HL-60 (cell line): ENCODE measurements at places on chromosomes 6 and 20.

DNA sequence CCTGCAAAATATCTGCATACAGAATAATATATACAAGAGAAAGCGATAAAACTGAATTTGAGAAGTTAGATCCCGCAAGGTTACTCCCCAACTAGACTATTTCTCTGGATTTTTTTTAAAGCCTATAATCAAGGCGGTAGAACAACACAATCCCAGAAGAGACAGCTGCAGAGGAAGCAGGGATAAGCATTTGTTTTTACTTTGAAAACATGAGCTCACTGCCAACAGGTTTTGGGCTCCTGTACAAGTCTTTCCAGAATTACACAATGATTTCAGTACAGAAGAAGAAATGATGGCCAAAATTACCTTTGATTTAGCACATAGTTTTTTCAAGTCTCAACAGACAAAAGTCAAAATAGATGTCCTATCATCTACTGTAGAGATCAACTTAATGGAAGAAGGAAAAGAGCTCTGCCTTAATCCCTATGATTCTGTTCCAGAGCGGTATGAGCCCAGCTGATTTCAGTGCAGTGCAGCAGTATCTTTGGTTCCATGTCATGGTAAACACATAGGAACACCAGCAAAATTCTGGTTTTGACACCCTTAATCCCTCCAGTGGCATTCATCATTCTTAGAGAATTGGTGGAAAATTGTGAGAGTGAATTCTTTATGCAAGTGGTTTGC, 304.3 kb downstream of the HDGFL1 start:
- no peak for DNase-seq

DNA sequence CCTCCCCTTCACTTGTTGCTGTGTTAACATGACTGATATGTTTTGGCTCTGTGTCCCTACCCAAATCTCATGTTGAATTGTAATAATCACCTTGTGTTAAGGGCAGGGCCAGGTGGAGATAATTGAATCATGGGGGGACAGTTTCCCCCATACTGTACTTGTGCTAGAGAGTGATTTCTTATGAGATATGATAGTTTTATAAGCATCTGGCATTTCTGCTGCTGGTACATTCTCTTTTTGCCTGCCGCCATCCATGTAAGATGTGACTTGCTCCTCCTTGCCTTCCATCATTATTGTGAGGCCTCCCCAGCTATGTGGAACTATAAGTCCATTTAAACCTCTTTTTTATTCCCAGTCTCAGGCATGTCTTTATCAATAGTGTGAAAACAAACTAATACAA, 185.0 kb downstream of the TBX18 start:
- DNase-seq: no peak

DNA sequence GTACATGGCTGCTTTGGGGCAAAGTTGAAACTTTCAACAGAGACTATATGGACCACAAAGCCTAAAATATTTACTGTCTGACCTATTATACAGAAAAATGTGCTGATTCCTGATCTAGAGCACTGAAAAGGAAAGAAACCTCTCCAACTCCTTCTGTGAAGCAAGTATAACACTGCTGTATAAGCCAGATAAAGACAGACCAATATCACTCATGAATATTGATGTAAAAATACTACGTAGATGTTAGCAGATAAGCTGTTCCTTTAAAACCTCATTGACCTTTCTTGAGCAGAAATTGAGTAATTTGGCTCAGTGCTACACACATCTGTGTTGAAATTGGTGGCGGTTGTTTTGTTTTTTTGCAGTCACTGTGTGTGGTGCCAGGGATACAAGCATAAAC, 69.9 kb upstream of the HDAC2 start:
- DNase-seq: no peak

DNA sequence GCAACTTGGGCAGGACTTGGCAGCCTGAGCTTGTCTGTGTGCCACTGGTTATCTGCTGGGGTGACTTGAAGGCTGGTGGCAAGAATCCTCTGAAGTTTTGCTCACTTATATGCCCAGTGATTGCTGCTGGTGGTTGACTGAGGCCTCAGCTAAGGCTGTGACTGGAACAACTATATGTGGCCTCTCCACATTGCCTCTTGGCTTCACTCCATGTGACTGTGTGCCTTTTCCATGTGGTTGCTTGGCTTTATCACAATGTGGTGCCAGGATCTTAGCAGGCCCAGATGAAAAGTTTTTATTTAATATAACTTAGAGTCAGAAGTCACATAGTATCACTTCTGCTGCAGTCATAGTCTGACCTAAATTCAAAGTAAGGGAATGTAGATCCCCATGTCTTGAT, 104.5 kb downstream of the ADAT2 start:
- DNase-seq: no peak

GRCh38 chr6:150336299-150336698, 32.5 kb upstream of the IYD start:
- DNase-seq: no peak

DNA sequence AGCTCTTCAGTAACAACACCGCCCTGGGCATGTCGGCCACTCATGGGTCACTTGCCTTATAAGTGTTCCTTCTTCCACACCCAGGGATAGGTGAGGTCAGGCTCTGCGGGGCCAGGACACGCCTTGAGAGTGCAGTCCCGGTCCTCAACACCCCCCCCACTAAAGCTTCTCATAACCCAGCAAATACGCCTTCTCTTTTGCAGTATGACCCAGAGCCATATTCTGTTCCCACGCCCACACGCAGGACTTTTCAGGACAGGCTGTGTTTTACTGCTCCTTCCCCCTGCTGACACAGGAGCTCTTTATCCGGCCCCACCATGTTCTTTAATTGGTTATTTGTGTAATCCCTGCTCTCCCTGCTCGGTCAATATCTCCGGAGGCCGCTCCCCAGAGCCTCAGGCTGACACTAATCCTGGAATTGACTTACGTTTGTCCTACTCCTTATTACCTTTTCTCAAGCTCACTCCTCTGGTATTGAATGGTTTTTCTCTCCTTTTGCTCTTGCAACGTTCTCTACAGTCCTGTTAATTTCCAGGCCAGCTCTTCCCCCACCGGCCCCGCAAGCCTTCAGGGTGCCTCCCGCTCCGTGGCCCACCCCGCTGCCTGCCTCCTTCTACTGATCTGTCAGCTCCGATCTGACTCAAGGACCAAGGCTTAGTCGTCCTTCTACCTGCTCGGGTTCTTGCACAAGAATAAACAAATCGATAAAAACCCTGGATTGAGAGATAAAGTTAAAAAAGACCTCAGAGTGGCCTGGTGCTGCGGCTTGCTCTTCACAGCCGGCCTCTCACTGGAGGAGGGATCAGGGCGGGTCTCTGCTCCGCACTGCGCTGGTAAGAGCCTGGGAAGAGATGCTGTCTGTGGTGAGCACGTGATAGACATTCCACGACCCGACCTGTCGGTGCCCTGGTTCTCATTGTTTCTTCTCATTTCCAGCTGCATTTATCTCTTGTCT, 357.5 kb downstream of the ZFAND3 start:
- no peak for DNase-seq

DNA sequence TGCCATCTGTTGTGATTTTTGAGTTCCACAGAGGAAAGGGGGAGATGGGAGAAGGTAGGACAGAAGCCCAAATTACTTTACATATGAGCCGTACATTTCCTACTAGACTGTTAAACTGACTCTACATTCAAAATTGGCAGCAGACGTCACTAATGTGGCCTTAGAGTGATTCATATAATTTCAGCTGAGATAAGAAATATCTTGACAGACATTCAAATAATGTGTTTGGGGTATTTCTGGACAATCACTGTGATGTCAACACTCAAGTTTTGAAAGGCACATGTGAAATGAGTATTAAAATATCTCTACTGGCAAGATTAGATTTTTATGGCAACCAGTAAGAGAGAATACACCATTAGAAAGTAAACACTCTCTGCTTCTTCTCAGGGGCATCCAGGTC, 104.0 kb downstream of the MTFR2 start:
- DNase-seq: no peak

DNA sequence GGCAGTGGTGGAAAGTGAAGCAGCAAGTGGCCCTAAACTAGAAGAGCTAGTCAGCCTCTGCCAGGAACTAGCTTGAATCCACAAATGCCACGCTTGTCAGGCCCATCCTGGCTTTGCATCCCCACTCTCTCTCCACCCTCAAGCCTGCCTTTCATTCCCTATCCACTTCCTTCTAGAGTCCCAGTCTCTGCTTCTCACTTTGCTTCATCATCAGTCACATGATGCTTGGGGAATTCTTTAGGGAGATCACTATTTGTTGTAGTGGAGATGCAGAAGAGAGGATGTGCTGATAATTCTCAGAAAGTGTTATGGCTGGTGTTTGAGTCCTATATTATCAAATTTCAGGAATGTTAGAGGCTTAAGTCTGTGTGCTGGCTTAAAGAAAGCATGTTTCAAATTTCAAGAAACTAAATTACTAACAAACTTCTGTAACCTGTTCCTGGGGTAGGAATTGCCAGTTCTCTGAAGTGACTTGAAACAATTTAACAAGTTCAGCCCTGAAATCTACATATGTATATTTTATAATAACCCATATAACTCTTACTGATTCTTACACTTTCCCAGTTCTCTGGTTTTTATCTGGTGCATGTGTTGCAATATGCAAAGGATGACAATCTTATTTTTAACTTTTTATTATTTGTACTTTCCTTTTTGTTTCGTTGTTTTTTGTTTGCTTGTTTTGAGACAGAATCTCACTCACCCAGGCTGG, 7.5 kb downstream of the TRIM39 start:
- no peak for DNase-seq

DNA sequence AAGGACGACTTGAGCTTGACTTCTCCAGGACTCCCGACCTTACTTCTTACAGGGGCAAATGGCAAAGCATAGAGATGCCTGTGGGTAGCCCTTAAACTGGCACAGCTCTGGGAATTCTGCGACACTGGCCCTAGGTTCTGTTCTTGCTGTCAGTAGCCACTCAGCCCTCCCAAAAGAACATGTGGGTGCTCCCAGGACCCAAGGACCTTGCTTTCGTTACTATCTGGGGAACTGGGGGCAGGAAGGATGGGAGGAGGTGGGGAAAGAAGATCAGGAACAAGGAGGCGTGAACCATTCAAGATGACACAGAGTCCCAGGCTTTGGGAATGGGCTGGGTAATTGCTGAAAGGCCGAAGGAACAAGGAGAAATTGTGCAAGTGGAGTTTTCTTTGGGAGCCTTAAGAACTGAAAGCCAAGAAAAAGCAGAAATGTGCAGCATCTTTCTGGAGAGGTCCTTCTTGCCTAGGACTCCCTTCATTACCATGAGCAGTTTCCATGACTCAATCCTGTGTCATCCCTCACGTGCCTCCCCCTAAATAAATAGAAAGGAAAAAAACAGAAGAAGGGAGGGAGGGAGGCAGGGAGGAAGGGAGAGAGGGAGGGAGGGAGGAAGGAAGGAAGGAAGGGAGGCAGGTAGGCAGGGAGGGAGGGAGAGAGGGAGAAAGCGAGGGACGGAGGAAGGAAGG, 284.6 kb upstream of the FOXQ1 start:
- DNase-seq: no peak

- peak; percentile 17 for DNase-seq
These were observed 613.5 kb downstream of the C6orf118 start for GRCh38 chr6:164695896-164696295.

DNA sequence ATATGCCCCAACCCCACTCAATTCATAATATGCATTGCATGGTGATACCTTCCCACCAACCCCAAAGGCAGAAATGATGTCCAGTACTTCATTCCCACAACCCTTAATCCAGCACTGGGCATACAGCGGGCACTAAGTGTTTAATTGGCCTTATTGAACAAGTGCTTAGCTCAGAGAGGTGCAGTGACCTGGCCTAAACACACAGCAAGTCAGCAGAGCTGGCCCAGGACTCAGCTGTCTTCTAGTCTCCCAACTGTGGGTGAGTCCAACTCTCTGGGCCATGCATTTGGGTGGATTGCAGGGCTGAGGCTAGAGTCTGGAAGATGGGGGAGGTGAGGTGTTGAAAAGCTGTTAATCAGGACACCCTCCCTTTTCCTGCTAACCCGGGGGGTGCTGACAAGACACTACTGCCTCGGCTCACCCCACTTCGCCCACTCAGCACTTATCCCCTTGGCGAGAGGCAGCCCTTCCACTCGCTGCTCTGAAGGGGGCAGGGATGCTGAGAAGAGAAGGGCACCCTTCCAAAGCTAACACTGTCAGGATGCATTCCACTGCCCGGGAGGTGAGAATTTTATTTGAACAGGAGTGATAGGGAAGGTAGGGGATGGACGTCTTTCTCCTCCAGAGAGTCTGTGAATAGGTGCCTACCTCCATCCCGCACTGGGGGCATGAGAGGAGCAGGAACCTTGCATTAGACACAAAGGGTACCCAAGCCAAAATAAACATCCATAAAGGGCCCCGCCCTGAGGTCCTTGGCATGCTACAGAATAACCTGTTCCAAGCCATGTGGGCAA, 14.2 kb downstream of the KCNK5 start:
- no peak for DNase-seq

- no peak for DNase-seq
These were observed 257.0 kb downstream of the GRIK2 start for GRCh38 chr6:101650402-101651100.

GRCh38 chr6:131383421-131384411, 189.3 kb upstream of the ARG1 start:
- no peak for DNase-seq

DNA sequence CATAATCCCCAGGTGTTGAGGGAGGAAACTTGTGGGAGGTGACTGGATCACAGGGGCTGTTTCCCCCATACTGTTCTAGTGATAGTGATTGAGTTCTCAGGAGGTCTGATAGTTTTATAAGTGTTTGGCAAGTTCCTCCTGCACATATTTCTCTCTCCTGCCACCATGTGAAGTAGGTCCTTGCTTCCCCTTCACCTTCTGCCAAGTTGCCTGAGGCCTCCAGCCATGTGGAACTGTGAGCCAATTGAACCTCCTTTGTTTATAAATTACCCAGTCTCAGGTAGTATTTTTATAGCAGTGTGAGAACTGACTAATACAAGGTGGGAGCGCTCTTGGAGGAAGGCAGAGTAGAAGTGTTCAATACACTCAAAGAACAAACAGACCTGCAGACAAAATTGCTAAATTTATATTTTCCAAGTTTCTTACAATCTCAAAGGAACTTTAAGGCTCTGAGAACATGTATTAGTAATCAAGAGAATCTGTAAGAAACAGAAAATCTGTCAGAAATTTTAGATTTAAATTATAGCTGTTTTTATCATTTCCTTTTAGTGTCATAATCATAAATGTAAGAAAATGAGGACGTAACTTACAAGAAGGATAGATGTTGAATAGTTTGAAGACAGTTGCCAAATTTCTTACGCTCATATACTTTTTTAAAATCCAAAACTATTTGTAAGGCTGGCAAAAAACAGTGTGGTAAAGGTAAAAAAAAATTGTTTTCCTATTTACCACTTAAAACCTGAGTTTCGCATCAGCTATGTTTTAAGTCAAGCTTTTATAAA, 77.7 kb downstream of the ASCC3 start:
- DNase-seq: no peak

- no peak for DNase-seq
These were observed 404.2 kb upstream of the CITED2 start for GRCh38 chr6:139778688-139779087.
